ENCODE measurements at places on chromosomes 7 and 10. TPM values are rescaled to one million over a fixed set of nuclear protein-coding genes. Genes with fewer than 3 reads are reported as not detected.

DNA sequence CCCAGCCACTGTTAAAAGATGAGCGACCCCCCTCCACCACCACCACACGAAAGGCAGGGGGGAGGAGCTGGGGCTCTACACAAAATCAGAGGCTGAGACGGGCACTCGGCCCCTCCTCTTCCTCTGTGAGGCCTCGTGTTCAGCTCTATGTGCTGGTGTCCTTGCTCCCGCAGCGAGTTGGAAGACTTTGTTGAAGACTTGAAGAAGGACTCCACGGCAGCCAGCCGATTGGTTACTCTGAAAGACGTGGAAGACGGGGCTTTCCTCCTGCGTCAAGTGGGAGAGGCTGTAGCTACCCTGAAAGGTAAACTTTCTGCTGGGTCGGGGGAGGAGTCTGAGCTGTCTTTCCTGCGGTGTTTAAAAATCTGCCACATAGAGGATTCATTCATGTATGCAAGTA, 203.7 kb downstream of the ARHGAP21 start:
- DNase-seq = no peak

HACD1 gene
- total RNA-seq = 13.1 TPM

GRCh38 chr10:104254493-104255310, at the start of gene GSTO1:
TSS of gene GSTO1 (plus strand) at chr10:104254892. CDS start at chr10:104254929, 37 bp downstream.
- DNase-seq = peak; percentile 74

DNA sequence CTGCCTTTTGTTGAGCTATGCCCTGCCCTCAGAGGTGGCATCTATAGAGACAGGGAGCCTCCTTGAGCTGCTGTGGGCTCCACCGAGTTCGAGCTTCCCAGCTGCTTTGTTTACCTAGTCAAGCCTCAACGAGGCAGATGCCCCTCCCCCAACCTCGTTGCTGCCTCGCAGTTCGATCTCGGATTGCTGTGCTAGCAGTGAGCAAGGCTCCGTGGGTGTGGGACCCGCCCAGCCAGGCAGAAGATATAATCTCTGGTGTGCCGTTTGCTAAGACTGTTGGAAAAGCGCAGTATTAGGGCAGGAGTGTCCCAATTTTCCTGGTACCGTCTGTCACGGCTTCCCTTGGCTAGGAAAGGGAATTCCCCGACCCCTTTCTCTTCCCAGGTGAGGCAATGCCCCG, 88.4 kb upstream of the CDK6 start:
- no peak for DNase-seq

DNA sequence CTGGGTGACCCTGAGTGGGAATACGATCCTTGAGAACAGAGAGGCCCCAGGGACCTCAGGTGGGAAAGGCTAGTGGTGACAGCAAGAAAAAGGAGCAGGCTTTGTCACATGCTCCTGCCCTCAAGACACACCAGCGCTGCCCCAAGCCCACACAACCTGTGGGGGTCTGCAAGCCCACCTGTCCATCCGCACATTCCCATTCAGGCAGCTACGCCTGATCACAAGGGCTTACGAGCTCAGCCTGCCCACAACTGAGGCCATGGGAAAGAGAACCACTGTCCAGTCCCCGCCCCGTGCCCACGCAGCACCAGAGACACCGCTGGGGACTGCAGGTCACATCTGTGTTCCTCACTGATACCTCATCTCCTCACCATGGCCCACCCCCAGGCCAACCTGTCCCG, 26.7 kb downstream of the EBF3 start:
- DNase-seq = no peak

DNA sequence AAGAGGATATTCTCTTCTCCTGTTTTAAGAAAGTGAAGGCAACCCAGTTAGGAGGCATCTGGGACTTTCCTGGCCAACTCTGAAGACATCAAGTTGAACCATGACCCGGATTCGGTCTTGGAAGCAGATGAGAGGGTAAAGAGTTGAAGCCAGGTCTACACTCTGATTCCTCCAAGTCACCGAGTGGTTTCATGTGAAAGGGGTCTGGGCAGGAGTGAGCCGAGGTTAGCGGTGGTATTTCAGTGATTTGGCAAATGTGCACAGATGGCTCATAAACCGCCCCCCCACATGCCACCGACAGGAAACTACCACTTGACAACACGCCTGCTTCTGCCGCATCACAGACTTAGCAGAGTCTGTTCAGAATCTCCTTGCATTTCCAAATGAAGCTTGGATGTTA, 11.4 kb upstream of the REPIN1 start:
- no peak for DNase-seq

CHAT gene
- not detected for total RNA-seq

DNA sequence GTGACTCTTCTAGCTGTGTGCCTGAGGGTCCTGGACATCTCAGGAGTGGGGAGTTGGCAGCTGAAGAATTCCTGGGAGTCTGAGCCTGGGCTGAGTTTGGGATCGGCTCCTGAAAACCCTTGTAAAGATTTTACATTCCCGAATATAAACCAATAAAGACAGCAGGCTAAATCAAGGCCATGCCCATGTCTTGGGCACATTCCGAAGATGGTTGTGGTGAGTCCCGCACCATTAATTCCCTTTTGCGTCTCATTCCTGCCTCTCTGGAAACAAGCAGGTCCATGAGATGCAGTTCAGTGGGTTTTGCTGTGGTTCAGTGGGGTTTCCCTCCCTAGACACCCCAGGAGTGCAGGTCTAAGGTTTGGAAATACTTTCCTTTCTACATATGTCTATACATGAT, 90.9 kb downstream of the COL26A1 start:
- no peak for DNase-seq

- DNase-seq = no peak
These were observed 154.4 kb upstream of the NPY start for GRCh38 chr7:24129597-24129996.

- no peak for DNase-seq
These were observed 40.1 kb downstream of the ELMO1 start for GRCh38 chr7:37408291-37409228.

DNA sequence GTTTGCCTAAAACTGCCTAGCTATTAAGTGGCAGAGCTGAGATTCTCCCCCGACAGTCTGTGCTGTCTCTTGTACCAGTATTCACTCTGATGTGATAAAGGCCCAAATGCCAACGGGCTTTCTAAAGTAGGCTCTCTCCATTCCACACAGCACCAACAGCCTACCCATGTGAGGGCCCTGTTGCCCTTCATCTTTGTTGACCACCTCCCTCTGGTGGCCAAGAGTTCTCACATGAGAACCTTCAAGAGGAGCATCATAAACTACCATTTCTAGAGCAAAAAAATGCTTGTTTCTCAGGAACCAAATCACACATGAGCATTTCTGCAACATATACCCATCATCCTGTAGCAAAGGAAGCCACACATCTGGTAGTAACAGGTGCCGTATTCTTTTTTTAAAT, 185.8 kb downstream of the GRM8 start:
- DNase-seq = no peak

DNA sequence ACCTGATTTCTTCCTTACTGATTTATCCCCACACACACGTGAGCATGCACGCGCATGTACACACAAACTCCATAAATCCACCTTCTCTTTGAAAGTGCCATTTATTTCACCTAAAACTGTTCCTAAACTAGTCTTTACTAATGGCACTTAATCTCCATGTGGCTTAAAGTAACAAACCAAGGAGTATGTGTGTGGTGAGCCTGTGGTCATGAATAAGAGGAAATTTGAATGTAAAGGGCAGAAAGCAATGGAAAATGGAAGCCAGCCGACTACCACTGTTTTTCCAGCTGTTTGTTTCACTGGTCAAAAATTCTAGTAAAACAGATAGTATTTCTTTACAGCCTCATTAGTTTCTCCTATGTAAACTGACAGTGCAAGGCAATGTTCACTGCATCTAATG, 23.8 kb downstream of the SEMA3C start:
- no peak for DNase-seq

GRCh38 chr10:112383325-112383724, 9.4 kb downstream of the ACSL5 start:
- DNase-seq = no peak

GRCh38 chr10:112168733-112169132, 14.8 kb downstream of the GPAM start:
- DNase-seq = no peak

CRPPA gene
- total RNA-seq = 2.9 TPM

DNA sequence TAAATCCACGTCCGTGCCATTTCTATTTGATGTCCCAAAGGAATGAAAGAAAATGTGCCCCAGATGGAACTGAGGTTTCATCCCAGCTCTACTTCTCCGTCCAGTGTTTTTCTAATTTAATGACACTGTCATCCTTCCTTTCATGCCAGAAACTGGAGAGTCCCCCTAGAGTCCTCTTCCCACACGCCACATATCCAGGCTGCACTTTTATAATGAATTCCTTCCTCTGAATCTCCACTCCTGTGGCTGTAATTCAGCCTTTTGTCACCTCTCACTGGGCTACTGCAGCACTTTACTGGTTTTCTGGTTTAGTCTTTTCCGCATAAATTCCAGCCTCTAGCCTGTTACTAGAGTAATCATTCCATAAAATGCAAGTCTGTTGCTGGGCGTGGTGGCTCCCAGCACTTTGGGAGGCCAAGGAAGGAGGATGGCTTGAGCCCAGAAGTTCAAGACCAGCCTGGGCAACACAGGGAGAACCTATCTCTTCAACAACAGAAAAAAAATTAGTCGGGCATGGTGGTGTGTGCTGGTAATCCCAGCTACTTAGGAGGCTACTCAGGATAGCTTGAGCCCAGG, 142.6 kb upstream of the RHEB start:
- DNase-seq = no peak

DNA sequence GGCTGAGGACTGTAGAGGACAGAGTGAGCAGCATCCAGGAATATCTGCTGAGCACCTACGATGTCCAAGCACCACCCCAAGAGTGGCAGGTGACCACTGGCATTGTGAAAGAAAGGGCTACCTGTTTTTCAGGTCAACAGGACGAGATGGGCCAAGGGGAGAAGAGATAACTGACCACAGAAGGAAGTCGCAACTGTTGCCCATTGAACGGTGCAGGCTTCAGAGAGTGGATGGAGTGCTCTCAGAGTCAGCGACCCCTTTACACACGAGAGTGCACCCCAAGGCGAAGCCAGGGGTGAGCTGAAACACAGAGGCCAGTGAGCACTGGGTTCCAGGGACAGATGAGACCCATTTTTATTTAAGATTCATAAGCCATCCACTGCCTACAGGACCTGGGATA, 42.3 kb downstream of the HIPK2 start:
- no peak for DNase-seq

CCZ1B gene
- 69.8 TPM for total RNA-seq

DNA sequence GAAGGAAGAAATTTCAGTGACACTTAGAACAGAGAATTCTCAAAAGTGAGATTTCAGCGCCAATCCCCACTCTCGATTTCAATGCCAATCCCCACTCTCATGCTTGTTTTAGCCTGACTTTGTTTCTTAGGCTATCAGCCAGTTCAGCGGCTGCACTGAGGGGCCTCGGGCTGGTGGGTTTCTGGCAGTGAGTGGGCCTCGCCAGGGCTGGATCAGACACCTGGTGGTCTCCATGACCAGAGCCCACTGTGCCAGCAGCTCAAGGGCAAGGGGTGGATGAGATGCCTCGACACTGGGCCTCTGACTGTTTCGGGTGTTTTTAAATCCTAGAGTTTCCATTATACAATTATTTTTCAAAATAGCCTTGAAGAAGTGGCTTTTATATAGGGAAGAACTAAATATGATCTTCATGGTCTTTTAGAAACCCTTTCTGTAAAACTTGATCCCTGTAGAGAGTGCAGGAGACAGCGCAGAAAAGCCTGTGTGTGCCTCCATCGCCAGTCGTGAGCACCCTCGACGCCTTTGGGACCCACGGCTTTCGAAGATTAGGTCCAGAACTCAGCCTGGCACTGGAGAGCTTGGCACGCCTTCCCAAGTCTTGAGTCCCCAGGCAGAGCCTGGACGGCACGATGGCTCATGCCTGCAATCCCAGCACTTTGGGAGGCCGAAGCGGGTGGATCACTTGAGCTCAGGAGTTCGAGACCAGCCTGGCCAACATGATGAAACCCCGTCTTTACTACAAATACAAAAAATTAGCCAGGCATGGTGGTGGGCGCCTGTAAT, 76.2 kb downstream of the INPP5A start:
- no peak for DNase-seq

- no peak for DNase-seq
These were observed 60.4 kb downstream of the FAM53B start for GRCh38 chr10:124683814-124684213.

ITPRID1 gene
- 2.6 TPM for total RNA-seq

GRCh38 chr7:41367967-41368882, 334.7 kb downstream of the INHBA start:
- no peak for DNase-seq

LDB3 gene
- 2.9 TPM for total RNA-seq

GRCh38 chr7:27846388-27846787, 106.4 kb downstream of the TAX1BP1 start:
- DNase-seq = no peak

DNA sequence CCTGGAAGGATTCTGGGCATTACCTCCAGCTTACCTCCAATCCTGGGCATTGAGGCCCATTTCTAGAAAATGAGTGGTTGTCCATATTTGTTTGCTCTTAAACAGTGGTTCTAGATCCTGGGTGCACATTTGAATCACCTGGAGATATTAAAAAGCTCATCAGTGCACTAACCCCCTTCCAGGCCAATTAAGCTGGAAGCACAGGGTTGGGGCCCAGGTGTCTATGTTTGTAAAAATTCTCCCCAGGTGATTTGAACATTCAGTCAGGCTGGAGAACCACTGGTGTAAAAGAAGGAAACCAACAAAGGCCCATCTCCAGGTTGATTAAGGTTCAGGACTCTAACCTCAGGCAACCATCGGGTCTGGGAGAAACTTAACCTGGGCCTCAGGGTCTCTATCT, 102.6 kb upstream of the NANOS1 start:
- no peak for DNase-seq

DNA sequence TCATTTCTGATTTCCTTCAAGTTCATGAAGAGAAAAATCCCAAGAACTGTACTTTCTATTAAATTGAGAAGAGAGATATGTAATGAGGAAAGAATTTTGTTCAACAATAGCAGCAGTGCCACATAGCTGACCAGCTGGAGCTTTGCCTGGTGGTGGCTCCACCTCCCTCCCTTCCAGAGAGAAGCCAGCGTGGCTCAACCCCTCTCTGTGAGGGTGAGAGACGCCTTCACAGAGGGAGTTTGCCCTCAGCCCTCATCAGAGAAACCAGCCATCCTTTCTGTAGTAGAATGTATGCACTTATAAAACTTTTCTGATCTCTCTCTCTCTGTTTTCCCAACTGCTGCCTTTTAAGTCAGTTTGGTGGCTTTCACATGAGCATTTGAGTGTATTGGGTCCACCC, 20.5 kb upstream of the COL1A2 start:
- DNase-seq = no peak

DNA sequence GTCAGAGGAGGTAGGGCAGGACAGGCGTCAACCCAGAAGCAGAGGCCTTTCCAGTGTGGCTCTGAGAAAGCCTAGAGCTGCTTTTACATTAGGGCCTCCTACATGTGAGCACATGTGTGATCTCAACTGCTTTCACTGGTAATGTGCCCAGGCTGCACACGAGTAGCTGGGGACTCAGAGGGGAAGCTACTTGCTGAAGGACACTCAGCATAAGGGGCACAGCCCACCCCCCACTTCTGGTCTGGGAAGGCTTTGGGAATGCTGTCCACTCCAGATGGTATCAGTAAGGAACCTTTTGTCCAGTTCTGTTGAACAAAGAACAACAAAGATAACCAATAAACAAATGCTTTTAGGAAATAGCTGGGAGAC, 18.9 kb downstream of the PRF1 start:
- no peak for DNase-seq
